ENCODE measurements at places on chromosomes 11 and 22.

GRCh38 chr22:45867906-45868555 lies 108.9 kb downstream of the WNT7B start:
- DNase-seq, result no peak

DNA sequence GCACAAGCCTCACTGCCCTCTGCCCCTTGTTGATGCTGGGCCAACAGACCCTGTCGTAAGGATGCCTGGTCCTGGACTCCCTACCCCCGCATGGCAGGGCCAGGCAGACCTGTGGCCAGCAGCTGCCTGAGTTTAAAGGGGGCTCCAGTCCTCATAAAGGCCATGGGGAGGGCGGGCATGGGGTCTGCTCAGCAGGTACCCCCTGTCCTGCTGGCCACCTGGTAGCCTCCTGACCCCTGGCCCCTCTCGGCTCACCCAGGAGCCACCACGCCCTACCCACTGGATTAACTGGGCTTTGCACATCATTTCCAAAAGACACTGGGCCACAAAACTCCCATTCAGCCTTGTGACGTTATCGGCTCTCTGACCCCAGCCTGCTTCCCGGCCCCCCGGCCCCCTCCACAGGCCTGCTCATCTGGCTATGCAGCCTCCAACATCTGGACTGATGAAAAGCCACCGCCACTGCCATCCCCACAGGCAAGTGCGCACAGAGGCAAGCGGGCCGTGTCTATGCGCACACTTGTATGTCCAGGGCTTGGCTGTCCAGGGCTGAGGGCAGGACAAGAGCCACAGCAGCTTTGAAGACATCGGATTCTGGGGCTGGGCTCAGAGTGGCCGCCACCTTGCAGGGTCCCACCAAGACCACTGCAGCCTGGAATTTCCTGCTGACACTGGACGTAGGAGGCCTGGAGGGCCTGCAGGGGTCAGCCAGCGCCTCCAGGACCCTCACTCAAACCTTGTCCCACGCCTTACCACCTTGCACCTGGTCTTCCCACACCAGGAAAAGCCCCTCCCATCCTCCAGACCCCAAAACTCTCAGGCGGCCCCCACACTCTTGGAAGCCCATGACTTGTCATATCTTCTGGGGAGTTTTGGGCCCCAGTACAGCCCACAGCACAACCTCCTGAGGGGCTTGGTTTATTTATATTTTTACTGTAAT lies 48.7 kb downstream of the IGF2 start:
- no peak for DNase-seq

- DNase-seq, result no peak
Measured at GRCh38 chr11:120538707-120539106, 27.2 kb downstream of the GRIK4 start.

DNA sequence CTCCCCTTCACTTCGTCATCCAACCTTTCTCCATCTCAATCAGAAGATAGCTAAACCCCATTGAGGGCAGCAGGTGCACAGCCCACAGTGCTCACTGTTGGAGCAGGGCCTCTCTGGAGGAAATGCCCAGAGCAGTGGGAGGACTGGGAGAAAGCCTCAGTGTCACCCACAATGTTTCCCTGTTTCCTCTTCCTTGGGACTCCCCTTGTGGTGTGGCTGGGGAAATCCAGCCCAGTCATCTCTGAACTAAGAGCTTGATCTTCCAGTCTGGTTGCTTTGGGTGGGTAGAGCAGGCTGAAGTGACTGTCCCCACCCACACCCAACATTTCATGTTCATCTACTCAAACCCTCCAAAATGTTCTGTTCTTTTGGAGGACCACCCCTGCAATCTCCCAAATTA lies 29.8 kb upstream of the EED start:
- peak; percentile 31 for DNase-seq

GRCh38 chr11:1053121-1053901 lies 16.8 kb upstream of the MUC6 start:
- no peak for DNase-seq

GRCh38 chr11:69587454-69588090 lies 53.4 kb upstream of the CCND1 start:
- DNase-seq, result no peak

DNA sequence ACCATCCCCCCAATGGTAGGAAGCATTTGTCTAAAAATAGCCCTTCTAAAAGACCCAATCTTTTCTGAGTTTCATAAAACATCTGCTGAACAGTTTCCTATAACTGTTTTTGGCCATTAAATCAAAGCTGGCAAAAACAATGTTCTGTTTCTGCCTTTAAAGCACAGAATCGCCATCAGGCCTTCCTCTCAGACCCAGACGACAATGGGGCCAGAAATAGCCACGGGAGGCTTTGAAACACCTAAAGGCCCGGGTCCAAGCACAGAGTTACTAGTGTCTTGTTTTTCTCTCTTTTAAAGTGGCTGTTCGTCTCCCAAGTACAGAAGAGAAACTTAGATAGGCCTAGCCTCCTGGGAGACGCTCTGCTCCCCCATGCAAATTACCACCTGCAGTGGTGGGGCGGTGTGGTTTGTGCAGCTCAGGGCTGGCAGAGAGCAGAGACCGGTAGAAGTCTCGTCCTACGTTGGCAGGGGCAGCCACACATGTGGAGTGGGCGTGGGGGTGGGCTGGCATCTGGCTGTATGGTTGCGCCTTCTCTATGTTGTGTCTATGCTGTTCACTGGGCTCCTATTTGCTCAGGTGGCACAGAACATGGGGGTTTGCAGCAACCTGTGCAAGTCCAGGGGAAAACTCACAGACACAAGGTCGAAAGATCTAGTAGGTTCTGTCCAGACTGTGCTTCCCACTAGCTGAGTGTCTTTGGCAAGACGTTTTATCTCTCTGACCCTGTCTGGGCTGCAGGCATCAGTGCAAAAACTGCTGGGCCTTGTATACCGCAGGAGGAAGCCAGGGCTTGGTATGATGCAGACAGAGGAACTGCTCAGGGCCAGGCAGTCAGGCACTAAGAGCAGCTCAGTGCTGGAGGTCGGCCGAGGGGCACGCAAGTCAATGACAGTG lies 23.6 kb upstream of the ETS1 start:
- no peak for DNase-seq

DNA sequence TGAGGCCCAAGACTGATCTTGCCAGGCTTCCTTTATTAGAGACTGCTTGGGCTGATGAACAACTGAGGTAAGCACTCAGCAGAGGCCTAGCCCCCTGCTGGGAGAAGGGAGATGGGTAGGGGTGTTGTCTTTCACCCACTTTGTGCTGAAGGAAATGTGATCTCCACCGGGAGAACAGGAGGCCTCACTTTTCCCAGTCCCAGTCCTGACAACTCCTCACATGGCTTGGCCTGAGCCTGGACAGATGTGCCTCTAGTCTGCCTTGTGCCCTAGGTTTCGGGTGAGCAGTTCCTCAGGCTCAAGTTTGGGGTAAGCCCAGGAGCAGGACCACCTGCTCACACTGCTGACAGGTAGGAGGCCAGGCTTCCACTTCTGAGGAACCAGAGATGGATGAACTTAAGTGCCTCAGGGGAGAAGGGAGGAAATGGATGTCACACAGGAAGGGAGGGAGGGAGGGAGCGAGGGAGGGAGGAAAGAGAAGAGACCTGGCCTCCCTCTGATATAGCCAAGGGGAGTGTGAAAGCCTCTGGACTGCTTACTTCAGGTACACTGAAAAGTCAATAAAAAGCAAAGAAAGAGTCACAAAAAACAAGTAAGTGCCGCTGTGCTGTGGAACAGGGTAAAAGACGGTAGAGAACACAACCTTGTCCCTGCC lies 8.1 kb downstream of the CLPB start:
- DNase-seq, result no peak

GRCh38 chr11:73729594-73730206 lies 31.2 kb downstream of the RAB6A start:
- DNase-seq, result peak; percentile 14

Data from erythroblast (primary cell).